ENCODE measurements at places on chromosomes 5 and 9.

DNA sequence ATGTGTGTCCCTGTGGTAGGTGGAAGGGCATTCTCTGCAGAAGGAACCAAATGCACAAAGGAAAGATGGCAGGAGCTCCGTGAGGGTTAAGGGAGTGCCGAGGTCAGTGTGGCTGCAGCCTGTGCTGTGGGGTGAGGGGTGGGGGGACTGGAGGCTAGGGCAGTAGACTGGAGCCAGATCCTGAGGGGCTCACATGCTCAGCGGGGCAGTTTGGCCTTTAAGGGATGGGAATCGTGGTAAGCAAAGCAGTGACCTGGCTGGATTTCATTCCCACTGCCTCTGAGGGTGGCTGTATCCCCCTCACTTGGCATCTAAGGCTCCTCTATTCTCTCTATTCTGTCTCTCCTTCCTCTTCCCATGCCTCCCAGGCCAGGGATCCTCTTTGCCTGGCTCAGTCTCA lies 15.6 kb downstream of the PITX1 start:
- no peak for DNase-seq

- peak; percentile 48 for DNase-seq
Observed at GRCh38 chr5:32538031-32538547, 47.3 kb upstream of the SUB1 start.

- DNase-seq: no peak
Observed at GRCh38 chr5:87007737-87008136, 259.9 kb upstream of the RASA1 start.

GRCh38 chr5:67350618-67351201 lies 154.1 kb upstream of the CD180 start:
- DNase-seq: no peak

- peak; percentile 4 for DNase-seq
Observed at GRCh38 chr9:93659044-93659836, 82.9 kb downstream of the PHF2 start.

DNA sequence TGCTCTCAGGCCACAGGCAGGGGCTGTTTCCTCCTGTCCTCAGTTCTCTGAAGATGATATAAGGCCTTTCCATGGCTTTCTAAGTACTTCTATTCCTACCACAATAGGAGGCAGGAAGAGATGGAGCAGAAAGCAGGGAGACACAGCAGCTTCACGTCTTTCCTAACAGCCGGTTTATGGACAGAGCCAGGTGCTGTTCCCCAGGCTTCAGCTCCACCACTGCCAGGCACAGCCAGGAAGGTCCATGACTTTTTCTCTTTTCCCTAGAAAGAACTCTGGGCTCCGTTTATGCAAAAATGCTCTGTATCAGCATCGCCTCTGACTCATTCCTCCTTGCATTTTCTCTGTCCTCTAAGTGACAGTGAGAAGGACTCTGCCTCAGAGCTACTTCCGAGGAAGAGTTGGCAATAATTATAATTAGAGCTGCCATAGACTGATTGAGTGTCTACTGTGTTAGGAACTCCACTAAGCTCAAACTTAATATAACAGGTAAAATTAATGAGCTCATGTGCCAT lies 478.5 kb downstream of the RASEF start:
- no peak for DNase-seq

- DNase-seq: no peak
Observed at GRCh38 chr9:107292821-107293542, 9.9 kb downstream of the RAD23B start.

- no peak for DNase-seq
Observed at GRCh38 chr9:71249729-71250317, 128.4 kb upstream of the TRPM3 start.

DNA sequence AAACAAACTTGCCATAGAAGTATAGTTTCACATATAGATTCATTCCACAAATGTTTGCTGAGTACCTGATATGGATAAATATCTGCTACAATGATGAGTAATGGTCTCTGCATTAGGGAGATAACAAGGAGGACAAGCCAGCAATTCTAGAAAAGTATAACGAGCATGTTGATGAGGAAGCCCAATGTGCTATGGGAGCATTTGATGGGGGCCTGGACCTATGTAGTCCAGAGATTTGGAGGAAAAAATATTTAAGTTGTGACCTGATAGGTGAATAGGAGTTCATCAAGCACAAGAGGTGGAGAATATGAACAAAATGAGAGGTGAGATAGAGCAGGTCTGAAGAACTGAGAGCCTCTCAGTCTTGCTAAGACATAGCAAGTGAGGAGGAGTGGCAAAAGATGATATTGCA lies 14.4 kb upstream of the TMEM245 start:
- DNase-seq: no peak

- DNase-seq: no peak
Observed at GRCh38 chr9:28853477-28853876, 1280.2 kb upstream of the C9orf72 start.

- DNase-seq: no peak
Observed at GRCh38 chr9:81116340-81117137, 572.8 kb downstream of the TLE1 start.

DNA sequence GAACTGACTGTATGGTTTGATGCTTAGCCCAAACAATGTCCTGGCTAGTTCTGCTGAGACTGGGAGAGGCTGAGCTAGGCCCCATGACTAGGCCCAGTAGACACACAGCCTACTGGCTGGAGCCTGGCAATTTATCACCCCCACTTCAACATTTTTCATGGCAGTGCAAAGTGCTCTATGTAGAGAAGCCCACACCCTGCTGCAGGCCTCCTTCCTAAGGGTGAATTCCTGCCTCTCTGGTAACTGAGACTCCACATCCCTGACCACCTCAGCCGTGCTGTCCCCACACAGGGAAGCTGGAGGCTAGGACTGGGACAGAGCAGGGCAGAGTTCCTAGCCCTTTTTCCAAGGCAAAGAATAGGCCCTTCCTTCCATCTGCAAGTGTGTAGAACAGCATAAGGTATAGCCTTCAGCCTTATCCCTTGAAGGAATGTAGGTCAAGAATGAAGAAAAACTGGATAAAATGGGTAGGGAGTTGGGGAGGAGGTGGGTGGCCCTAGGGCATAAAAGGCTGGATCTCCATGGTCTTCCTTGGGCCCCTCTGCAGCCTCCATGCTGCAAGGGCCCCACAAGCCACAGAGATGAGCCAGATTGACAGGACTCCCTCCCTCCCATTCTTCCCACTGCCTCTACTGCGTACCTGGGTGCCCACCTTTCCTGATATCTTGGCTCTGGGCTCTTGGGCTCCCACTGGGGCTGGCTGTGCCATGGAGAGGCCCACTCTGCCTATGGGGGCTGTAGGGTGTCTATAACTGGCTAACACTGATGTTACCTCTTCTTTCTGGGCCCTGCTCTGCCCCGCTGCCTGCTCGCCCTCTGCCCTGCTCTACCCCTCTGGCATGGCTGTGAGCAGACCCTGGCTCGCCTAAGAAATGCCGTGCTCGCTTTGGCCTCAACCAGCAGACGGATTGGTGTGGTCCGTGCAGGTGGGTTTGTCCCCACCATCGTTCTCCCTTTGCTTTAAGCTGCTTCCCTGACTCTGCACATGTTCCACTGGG lies 29.8 kb downstream of the TCF7 start:
- no peak for DNase-seq

GRCh38 chr9:133499132-133499891 lies 20.4 kb upstream of the SLC2A6 start:
- no peak for DNase-seq

DNA sequence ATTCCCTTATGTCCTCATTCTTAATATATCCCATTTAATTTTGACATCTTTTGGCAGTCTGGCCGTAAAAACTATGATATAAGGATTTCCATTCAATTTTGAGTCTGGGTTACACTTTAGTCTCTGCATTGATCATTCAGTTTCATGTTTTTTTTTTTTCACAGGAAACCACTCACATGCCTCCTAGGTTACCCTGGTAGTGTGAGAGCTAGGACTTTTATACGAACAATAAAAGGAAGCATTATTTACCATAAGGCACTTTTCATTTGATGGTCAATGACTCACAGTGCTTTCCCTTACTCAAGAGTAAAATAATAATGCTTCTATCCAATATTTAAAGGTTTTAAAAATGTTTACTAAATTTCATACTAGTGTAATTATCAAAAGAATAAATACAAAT lies 16.4 kb upstream of the DMAC1 start:
- no peak for DNase-seq

DNA sequence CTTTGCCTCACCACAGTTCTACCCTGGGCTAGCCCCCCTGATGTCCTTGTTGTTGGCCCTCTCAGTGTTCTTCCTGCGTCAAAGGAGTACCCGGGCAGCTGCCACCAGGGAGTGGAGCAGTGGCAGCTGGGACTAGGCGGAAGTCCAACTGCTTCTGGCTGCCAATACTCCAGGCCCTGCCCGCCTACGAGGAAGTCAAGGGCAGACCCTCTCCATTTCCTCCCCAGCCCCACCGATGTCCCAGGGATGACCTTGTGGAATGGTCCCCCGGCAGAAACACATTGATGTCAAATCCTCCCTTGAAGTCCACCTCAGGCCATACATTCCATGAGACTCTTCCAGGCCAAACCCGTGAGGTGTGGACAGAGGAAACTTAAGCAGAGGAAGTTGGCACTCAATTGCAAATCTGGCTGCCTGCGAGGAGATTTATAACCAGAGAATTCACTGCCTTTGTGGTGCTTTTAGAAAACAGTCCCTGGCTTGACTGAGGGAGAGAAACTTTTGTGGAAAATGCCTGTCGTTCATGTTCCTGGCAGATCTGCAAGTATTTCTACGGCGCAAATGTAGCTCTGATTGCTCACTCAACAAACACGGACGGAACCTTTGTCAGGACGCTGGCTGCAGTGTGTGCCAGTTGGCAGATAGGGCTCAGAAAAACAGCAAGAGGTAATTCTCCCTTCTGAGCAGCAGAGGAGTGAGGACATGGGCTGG lies 339.7 kb downstream of the RAB3C start:
- DNase-seq: no peak

DNA sequence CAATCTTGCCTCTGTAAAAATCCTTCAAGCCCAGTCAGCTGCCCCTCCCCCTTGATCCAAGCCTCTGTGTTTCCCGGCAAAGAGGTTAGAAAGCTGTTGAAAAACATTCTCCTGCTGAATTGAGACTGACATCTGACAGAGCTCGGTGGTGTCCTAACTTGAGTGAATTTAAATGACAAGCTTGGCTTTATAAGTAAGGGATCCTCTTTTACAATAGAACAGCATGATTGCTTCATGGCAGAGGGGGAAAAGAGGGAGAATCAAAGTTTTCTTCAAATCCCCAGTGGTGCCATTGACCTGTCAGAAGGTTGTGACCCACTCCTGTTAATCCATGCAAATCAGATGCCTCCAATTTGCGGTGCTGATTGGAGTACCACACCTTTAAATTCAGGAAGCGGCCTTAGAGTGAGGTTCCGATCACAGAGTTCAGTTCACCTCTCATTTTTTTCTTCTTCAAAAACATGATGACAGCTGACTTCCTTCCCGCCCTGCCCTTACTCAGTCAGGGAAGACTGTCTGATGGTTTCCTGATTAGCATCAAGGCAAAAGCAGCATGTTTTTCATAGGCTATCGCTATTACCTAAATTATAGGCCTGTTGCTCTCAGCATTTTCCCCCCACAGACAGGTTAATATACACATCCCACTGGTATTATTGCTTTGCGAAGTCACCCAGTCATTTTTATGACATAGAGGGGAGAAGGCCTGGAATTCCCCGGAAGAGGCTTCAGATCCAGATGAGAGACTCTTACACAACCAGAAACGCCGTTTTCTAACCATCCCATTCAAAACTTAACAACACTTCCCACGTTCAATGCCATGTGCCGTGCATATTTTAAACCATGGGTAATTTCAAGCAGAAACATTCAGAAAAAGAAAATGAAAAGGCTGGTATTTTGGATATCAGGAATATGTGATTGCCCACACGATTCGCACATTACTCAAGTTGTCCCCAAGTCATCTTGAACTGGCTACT lies 141.4 kb downstream of the EBF1 start:
- DNase-seq: no peak

- DNase-seq: no peak
Observed at GRCh38 chr5:113232221-113232620, 202.6 kb downstream of the TSSK1B start.

DNA sequence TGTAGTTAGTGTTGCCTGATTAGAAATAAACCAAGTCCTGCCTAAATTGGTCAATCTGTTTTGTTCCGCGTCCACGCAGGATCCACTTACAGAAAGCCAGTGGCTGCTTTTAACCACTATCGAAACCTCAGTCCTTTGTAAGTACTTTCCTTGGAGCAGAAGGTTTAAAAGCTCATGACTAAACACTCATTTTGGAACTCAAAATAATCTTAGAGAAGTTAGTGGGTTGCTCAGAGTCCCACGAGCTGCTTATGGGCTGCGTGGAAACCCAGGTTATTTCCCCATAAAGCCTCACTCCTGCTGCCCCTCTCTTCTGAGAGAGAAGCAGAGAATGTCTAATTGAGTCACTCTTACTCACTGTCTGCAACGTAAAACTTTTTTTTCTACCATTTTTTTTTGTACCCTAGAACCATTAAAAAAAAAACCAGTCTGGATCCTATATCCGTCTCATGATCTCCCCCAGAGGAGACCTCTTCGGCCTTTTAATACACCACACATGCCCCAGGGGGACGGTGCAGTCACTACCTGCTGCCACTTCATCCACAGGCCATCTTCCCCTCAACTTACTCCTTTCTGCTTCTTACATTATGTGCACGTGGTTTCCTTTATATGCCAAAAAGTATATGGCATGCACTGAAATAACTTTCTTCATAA lies 7.6 kb downstream of the BASP1 start:
- no peak for DNase-seq

GRCh38 chr5:14771189-14771588 lies 100.4 kb downstream of the ANKH start:
- DNase-seq: no peak

- DNase-seq: no peak
Observed at GRCh38 chr9:93267091-93267541, 83.2 kb downstream of the WNK2 start.

DNA sequence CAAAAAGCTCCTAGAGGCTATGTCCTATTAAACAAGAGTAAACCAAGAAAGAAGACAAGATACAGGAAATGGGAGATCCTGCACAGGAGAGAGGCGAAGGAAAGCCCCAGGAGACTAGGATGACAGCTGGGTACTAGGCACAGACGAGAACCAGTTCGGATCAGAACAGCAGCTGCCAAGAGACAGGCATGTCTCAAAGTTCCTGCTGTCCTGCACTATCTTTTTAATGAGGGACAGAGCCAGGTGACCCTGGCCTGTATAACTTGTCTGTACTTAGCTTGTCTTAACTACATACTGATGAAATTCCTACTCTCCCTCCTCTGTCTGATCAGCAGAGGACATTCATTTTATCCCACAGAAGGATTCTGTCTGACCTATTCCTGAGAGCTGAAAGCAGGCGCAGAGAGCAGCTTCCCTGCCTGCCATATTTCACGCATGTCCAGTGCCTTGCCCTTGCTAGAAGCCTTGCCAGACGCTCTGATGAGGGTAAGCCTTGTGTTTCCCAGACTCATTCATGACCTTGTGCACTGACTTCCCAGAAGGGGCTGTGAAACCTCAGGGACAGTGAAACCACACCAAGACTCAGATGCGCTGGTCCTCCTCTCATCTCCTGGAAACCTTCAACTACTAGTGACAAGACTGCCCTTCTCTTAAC lies 24.7 kb downstream of the TSC1 start:
- DNase-seq: no peak

GRCh38 chr5:135243556-135244285 lies 155.3 kb downstream of the MACROH2A1 start:
- no peak for DNase-seq

- no peak for DNase-seq
Observed at GRCh38 chr5:142506046-142506445, 179.8 kb downstream of the FGF1 start.

- peak; percentile 45 for DNase-seq
Observed at GRCh38 chr5:155616779-155617392, 603.3 kb downstream of the KIF4B start.

Measured in activated naive CD4-positive, alpha-beta T cell treated with anti-CD3 and anti-CD28 coated beads, Interleukin-2, amount 50 U/mL, for 16 hours (primary cell).